ENCODE measurements at places on chromosomes 2 and 18. TPM values are rescaled to one million over a fixed set of nuclear protein-coding genes. Genes with fewer than 3 reads are reported as not detected.

Gene CENPA
- 9.3 TPM for polyA plus RNA-seq

DNA sequence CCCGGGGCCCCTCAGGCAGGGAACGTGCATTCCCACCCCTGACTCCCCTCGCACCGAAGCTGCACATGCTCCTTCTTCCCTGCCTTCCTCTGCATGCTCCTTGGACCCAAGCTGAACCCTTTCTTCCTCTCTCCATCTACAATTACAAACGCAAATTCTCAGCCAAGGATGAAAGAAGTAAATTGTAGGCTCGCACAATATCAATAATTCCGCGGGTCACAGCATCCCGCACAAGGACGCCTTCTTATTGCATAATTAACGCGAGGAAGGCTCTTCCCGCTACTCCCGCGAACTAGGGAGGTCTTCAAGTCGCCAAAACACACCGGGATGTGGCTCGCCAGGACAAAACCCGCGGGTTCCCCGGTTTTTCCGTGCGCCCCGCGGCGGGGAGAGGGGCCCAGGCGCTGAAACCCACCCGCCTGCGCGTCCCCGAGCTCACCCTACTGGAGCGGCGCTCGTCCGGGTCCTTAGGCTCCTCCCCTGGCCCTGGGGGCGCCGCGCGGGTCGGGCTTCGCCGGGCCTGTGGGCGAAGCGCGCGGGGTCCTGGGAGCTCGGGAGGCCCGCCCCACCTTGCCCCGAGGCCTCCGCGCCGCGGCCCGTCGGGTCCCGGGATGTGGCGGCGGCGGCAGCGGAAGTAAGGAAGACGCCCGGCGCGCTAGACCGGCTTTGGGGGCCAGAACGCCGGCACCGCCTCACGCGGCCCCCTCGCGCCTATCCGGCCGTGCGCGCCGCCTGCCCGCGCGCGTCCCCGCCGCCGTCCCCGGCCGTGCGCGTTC, at the start of gene CHST10:
CHST10 (minus strand) TSS at position 734 of the 776 bp plus-strand sequence. CDS start 10,993 bp downstream, outside the sequence.
- DNase-seq: no peak

DNA sequence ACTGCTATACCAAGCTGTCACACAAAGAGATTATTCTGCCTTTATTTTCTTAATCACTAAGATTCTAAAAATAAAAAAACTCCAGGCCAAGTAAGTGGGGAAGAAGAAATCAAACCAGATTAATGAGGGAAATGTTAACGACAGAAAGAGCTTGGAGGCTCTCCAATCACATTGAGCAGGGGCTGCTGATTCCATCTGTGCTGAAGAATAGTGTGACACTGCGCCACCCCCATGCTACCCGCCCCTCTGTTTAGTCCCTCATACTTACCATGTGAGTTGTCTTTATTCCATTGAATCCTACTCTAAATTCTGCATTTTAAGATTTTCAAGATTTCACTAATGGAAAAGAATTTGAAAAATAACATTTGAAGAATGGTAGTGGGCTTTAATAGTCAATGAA, 998.0 kb upstream of the CDH2 start:
- DNase-seq: no peak

GRCh38 chr2:11530864-11531465, 2.9 kb upstream of the GREB1 start:
- DNase-seq: no peak

Gene ATP6V1B1
- polyA plus RNA-seq: 0.82 TPM

Gene EPG5
- polyA plus RNA-seq: 51.5 TPM

GRCh38 chr2:118805064-118805690, 42.3 kb downstream of the EN1 start:
- no peak for DNase-seq

- no peak for DNase-seq
These were observed 11.7 kb upstream of the ANKRD53 start for GRCh38 chr2:70966681-70967080.

- DNase-seq: no peak
These were observed 247.5 kb downstream of the MREG start for GRCh38 chr2:215765729-215766360.

- no peak for DNase-seq
These were observed 786 bp upstream of the TMEM200C start for GRCh38 chr18:5895876-5896740.

- no peak for DNase-seq
These were observed 12.9 kb upstream of the ANKRD53 start for GRCh38 chr2:70965506-70965905.

DNA sequence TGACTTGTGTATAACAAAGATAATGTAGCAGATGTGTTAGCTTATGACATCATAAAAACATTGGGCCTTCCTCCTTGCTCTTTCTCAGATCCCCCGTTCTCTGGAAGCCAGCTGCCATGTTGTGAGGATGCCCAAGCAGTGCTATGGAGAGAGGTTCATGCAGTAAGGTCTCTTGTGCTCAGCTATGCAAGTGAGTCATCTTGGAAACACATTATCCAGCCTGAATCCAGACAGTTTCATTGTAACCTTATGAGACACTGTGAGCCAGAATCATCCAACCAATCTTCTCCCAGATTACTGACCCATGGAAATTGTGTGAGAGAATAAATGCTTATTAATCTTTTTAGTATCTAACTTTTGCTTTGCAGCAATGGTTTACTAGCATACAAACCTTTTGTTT, 60.8 kb downstream of the ST6GAL2 start:
- DNase-seq: no peak

Gene REG3G
- not detected for polyA plus RNA-seq

- no peak for DNase-seq
These were observed 36.5 kb downstream of the ZRANB3 start for GRCh38 chr2:135494503-135494902.

Gene SIX2
- polyA plus RNA-seq: not detected

DNA sequence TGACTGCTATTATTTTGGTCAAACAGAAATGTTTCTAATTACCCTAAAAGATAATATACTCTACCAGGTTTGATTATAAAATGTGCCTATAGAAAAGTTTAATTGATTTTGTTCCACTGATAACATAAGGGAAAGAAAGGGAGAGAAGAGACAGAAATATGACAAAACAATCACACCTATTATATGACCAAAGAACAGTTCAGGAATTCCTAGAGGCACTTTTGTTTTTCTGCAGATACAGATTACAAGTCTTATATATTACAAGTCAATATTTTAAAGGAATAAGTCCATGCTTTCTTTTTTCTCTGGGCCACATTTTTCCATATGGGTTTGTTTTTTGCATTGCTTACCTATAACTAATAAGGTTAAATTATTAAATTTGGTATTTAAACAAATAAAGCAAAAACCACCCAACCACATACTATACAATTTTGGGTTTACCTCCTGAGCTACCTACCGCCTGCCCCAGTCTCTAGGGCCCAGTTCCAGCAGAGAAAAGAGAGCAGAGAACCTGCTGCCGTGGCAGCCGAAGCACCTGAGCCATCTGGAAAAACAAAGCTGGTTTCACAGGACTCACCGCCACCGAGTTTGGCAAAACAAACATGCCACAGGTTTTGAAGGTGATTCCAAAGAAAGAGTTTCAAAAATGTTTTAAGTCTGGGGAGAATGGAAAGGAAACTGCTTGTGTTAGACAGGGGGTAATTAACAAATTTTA, 92.1 kb downstream of the DYM start:
- no peak for DNase-seq
